ENCODE measurements at places on chromosomes 7 and 10.

GRCh38 chr10:88063861-88064557 lies 200.6 kb downstream of the PTEN start:
- no peak for DNase-seq

DNA sequence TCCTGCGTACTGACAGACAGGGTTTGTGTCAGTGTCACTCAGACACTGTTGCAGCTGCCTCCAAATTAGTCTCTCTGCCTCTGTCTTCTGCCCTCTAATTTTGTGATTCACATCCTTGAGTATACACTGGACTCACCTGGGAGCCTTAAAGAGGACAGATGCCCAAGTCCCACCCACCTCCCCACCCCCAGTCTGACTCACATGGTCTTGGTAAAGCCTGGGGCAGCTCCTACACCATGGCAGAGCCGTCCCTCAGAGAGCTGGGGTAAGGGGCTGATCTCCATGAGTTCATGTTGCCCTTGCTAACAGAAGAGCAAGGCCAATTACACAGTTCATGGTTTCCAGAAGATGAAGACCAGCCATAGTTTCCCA lies 197.6 kb upstream of the STK17A start:
- no peak for DNase-seq

DNA sequence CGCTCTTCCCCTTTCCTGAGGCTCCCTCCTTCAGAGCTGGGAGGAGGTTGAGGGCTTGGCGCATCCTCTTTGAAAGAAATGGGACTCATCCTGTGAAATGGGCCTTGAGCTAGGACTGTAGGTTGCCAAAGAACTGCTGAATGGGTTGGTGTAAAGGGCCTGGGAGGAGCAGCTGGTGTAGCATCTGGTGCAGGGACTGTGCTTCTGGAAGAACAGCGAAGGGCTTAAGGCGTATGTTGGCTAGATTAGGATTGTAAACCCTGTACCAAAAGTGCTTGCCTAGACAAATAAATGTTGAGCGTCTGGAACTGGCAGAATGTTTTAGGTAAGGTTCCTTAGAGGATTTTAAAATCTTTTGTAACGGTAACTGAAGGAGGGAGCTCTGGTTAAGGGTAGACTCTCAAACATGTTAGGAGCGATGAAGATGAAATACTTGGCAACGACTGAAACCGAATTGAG lies 563 bp downstream of the STAM start:
- DNase-seq = no peak

GRCh38 chr7:70710011-70710480 lies 421.9 kb upstream of the GALNT17 start:
- peak; percentile 51 for DNase-seq

- peak; percentile 9 for DNase-seq
Measured at GRCh38 chr10:27527666-27528295, 23.7 kb downstream of the RAB18 start.

DNA sequence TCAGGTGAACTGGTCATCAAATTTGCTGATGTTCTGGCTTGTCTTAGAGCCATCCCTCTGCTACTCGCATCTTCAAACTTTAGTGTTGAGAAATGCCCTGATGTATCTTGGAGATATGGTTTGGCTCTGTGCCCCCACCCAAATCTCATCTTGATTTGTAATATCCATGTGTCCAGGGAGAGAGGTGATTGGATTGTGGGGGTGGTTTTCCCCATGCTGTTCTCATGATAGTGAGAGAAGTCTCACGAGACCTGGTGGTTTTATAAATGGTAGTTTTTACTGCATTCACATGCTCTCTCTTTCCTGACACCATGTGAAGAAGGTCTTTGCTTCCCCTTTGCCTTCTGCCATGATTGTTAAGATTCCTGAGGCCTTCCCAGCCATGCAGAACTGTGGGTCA lies 74.0 kb upstream of the AFAP1L2 start:
- peak; percentile 20 for DNase-seq

- DNase-seq = no peak
Measured at GRCh38 chr10:87671139-87671815, 11.6 kb downstream of the PAPSS2 start.

DNA sequence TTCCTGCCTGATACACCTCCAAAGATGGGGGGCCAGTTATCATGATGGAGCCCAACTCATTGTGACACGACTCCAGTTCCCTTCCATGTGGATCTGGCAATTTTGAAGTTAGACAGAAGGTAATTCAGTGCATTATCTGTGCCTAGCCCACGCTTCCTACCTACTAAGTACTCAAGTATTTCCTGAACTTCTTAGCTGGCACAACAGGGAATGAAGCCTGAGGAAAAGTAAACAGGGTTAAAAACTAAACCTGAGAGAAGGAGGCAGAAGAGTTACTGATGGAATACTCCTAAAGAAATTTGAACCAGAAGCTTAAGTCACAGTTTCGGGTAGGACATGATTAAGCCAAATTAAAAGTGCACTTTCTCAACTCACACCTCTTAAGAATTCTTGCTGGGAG lies 1.1 kb upstream of the SEC31B start:
- DNase-seq = no peak

- no peak for DNase-seq
Measured at GRCh38 chr7:34837801-34838201, 179.8 kb downstream of the NPSR1 start.

GRCh38 chr10:131406676-131407392 lies 95.3 kb upstream of the TCERG1L start:
- DNase-seq = no peak

DNA sequence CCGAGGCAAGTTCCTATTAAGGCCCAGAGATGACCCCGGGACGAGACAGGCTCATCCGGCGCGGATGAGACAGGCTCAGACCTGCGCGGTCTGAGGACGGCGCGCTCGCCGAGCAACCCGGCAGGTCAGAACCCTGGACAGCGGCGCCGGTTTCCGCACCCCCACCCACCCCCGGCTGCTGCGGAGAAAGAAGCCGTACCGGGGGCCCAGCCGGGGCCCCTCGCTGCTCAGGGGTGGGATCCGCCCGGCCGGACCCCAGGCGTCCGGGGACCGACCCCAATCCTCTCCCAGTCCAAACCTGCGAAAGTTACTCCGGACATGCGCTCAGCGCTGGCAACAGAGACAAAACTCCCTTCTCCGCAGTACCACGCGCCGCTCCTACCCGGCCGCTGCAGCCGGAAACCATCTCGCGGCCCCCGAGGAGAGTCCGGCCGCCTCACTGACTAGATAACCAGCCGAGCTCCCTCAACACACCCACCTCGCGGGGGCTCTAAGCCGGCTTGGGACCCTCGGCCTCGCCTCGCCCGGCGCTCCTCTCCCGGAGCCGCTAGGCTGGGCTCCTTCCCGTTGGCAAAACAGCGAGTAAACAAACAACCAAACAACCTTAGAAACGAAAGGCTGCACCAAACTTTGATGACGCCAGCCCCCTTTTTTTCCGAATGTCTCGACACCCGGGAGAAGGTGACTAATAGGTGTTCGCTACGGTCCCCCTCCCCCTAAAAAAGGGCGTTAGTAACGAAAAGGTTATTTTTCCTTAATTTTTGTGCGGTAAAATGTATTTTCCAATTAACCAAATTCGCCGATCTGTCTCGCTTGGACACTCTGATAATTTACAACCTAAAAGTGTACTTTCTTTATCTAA lies 2.3 kb upstream of the DRGX start:
- DNase-seq = no peak

DNA sequence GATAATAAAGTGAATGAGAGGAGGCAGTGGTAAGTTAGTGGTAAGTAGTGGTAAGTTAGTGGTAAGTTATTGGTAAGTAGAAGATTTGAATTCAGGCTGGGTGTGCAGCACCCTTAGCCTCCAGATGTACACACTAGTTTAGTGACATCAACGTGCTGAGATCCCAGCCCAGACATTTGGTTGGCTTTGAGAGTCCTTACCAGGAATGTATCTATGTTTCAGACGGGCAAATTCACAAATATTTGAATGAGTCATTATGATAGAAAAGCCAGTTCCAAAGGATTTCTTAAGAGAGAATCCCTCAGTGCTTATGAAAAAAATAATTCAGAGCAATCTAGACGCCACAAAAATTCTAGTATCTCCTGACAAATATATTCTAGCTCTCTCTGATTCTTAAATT lies 70.0 kb downstream of the ARL4A start:
- peak; percentile 65 for DNase-seq

DNA sequence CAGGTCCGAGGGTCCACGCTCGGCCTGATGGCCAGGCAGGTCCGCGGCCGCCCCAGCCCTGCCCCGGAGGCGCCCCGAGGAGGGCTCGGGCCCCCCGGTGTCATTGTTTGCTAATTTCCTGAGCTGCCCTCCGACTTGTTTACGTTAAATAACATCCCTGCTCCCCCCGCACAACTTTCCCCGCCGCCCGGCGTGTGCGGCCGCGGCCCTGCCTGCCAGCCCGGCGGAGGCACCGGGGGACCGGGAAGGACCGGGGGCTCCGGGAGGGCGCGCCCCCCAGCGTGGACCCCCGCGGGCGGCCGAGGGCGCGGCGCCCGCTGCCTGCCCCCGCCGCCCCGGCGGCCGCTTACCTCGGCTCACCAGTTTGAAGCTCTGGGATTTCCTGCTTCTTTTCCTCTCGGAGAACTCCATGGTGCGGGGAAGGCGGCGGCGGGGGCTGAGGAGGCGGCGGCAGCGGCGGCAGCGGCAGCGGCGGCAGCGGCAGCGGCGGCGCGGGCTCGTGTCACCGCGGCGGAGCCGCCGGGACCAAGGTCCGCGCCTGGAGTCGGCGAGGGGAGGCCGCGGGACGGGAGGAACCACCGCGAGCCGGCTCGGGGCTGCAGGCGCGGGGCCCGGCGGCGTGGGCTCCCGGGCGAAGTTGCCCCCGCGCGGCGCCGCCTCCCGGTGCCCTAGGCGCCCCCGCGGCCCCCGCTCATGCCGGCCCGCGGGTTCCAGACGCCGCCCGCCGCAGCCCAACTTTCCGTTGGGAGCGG lies 515 bp downstream of the BEND7 start:
- DNase-seq = no peak

Measured in fibroblast of skin of left quadriceps (primary cell).